ENCODE measurements at places on chromosomes 2 and 18.

DNA sequence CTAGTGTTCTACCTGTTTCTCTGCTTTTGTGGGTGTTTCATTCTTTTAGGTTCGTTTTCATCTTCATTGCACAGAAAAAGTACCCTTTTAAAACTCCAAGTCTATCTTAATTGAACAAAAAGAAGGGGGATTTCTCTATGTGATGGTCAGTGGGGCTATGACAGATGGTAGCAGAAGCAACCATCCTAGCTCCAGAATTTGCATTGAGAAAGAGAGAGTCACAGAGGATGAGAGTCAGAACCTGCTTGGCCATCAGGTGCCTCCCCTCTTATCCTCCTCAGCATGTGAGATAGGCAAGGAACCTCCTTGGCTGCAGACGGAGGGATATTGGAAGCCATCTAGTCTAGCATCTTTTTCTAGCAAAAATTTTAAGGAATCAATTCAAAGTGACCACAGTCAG lies 398.0 kb upstream of the DCC start:
- no peak for DNase-seq

DNA sequence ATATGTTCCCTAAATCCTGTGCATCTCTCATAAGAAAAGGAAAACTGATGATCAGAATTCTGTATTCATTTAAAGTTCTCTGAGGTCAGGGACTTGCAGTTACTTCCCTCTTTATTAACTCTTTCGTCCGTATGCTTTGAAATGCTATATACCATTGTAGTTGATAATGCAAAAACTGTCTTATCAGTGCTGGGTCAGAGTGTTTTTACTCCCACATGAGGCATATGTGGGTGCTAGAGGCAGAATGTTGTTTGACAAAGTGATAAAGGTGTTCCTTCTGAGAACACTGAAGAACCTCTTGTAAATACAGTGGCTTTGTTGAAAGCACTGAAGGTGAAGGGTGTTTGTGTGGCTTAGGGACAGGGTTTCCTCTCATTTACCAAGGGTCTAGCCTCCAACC lies 136.5 kb upstream of the NFATC1 start:
- DNase-seq, result no peak

DNA sequence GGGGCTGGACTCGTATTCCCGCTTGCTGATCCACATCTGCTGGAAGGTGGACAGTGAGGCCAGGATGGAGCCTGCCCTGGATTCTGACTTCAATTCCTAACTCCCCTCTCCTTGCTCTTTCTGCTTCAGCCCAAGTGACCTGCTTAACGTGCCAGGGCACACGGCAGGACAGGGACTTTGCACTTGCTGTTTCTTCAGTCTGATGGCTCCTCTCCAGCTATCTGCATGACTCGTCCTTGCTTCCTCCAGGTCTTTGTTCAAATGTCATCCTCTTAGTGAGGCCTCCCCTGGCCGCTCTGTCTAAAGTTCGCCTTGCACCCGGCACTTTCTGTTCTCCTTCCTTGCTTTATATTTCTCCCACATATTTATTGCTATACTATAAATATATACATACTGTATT lies 357.6 kb downstream of the MTX2 start:
- no peak for DNase-seq

- no peak for DNase-seq
Observed at GRCh38 chr18:47746615-47747014, 183.8 kb downstream of the SMAD2 start.

DNA sequence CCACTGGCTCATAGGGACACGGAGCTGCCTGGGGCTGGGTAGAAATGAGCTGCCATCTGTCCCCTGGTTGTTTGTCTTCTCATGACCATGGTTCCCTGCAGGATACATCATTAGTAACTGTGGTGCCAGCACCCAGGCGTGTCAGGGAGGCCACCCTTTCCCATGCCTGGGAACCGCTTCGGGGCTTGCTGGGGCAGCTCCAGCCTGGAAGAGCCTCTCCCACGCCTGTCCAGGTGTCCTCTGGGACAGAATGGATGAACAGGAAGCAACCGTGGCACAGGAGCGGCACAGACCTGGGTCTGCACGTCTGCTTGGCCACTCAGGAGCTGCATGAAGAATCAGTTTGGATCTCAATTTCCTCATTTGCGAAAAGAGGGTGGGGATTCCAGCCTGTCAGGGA lies 34.8 kb downstream of the SDC1 start:
- DNase-seq, result no peak

DNA sequence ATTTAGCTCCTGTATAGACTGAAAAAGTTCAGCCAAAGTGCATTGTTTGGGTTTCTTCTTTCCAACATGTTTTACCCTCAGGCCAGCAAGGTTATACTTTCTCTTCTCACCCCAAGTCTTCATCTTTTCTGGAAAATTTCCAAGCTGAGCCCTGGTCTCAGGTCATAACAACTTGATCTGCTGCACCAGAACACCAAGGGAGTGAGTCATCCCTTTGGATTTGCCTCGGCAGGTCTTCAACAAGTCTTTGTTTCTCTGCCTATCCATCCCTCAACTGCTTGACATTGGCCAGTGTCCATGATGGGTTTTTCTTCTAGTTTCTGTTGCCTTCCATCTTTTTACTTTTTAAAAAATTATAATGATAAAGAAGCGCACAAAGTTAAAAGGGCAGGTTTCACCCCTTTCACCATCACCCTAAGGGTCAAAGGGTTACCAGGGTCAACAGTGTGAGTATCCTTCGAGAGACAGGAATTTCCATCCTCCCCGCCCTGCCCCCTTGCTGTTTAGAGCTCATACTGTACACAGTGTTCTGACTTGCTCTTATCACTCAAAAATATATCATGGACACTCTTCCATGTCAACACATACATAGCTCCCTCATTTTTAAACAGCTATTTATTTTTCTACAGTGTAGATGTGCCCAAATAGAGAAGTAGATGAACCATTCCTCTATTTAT lies 5.7 kb upstream of the SPATS2L start:
- DNase-seq, result no peak

DNA sequence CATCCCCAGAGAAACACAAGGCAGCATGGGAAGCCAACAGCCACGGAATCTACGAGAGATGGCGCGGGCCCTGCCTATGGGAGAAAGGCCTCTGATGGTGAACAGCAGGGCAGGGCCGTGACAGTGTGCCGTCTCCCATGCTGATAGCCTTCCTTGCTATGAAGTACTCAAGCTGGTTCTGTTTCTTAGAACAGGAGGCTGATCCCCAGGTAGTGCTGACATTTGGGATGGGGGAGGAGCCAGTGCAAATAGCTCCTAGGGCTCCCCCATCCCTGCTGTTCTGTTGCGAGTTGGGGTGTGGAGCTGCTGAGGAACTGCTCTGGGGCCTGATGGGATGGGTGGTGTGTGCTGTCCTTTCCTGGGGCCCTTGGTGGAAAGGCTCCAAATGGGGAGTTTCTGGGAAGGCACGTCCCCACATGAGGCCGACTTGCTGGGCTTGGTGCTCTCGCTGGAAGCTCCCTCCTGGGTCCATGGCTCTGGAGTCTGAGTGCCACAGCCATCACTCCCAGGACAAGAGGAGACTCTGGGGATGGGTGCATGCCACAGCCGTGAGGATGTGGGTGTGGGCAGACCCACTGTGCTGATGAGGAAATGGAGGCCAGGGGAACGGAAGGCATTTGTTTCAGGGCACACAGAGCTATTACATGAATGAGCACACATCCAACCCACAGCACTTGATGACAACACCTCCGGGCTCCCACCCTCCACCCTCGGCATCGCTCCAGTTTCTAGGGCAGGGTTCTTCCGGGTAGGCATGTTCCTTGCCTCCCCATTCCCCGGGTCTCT lies 246.8 kb downstream of the HDAC4 start:
- no peak for DNase-seq

GRCh38 chr2:69514406-69514805 lies 77.2 kb upstream of the NFU1 start:
- no peak for DNase-seq

GRCh38 chr2:36797324-36798070 lies 101.0 kb downstream of the VIT start:
- no peak for DNase-seq

DNA sequence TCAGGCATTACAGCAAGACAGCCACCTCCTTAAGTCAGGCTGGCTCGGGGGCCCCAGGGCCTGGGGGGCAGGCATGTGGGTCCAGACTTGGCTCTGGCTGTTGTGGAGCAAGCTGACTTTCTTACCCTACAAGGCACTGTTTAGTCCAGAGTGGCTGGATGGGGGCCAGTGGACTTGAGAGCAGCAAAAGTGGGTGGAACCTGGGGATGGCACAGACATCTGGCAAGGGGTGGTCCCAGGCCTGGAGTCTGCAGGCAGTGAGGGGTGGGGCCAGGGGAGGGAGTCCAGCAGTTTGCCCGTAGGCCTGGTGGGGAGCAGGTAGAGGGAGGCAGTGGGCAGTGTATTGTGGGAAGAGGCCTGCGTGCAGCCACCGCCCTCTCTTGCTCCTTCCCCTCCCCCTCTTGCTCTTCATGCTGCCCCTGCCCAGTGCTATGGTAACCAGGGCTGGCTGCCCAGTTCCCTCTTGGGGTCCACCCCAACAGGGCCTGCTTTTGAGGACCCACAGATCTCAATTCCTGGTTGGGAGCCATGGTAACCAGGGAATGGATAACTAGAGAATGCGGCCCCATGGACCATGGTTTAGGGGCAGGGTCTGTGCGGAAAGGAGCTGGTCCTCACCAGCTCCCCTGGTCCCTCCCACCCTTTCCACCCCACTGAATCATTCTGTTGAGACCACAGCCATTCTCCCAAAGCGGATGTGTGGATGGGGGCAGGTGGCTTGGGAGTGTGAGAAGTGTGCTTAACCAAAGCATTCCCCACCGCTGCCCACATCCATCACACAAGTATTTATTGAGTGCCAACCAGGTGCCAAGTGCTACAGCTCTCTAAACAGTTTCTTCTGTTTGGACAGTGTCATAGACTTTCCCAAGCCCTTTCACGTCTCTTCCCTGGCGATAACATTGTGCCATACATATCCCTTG lies 19.3 kb downstream of the SPEG start:
- no peak for DNase-seq

- DNase-seq, result no peak
Observed at GRCh38 chr2:215921895-215922294, 91.5 kb downstream of the MREG start.

- no peak for DNase-seq
Observed at GRCh38 chr2:69452687-69453086, 15.5 kb upstream of the NFU1 start.

GRCh38 chr2:123080331-123080730 lies 944.8 kb upstream of the CNTNAP5 start:
- no peak for DNase-seq

GRCh38 chr2:160299540-160299939 lies 99.5 kb upstream of the ITGB6 start:
- DNase-seq, result no peak

GRCh38 chr2:4122726-4123125 lies 419.4 kb downstream of the DCDC2C start:
- no peak for DNase-seq

- no peak for DNase-seq
Observed at GRCh38 chr18:10055125-10055750, 141.4 kb downstream of the VAPA start.

- DNase-seq, result no peak
Observed at GRCh38 chr2:167874812-167875211, 372.6 kb downstream of the STK39 start.

- no peak for DNase-seq
Observed at GRCh38 chr2:109232909-109233308, 103.9 kb downstream of the SH3RF3 start.

DNA sequence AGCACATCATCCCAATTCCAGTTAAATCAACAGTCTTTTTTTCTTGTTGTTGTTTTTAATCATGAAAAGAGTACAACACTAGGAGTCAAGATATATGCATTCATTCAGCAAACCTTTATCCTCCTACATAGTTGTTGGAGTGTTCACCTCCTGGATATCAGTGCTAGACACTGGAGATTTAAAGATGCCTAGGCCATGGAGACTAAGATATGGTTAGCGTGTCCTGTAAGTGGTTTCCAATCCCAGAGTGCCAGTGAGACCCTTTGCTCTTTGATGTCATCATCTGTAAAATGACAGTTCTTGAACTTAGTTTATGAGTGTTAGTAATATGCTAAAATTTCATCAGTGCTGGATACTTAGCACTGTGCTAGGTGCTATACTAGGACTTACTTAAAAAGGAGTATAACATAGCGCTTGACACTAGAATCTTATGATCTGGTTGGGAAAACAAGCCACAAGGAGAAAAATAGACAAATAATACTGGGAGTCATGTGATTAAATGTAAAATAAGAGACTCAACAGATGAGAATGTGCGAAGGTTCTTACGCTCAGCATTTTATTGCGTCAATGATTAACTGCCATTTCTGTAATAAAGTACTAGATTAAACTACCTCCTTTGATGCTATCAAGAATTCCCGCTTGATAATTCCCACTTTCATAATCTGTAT lies 31.5 kb downstream of the BABAM2 start:
- DNase-seq, result no peak

- DNase-seq, result no peak
Observed at GRCh38 chr18:74496508-74497323, 553 bp downstream of the CNDP2 start.

DNA sequence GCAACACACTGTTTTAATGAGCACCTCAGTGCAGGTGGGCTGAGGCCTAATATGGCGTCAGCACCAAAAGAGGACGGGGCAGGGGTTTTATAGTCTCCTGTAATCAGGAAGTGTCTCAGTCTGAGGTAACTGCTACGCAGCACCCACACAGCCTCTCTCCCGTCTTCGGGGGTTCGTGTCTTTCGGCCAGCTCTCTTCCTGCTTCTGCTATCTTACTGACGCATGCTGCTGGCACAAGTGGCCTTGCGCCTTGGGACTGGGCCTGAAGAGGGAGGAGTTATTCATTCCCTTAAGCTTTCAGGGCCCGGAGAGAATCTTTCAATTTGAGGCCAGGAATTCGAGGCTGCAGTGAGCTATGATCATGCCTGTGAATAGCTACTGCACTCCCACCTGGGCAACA lies 14.5 kb upstream of the PAPOLG start:
- peak; percentile 26 for DNase-seq

- no peak for DNase-seq
Observed at GRCh38 chr2:216004697-216005283, 8.6 kb downstream of the MREG start.

- DNase-seq, result no peak
Observed at GRCh38 chr2:102317715-102318114, 6.4 kb downstream of the IL1RL1 start.

- DNase-seq, result peak; percentile 43
Observed at GRCh38 chr2:234355021-234355720, 141.7 kb downstream of the ARL4C start.

- DNase-seq, result no peak
Observed at GRCh38 chr2:143489145-143489544, 359.9 kb downstream of the ARHGAP15 start.

DNA sequence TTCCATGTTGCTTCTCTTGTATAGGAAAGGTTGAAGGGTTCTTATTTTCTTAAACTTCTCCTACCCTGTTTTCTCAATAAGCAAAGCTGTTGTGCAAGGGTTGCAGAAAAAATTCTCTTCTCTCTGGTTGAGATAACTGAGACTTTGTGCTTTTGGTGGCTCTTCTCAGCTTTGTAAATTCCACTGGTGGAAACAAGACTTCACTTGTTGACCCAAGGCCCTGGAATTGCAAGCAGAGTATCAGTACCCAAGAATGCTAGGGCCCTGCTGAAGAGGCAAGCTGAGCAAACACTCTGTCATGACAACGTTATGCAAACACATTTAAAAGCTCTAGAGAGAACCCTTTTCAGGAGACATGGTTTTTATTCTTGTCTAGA lies 294.7 kb upstream of the EPAS1 start:
- DNase-seq, result no peak
